ENCODE measurements at places on chromosomes 1 and 21.

DNA sequence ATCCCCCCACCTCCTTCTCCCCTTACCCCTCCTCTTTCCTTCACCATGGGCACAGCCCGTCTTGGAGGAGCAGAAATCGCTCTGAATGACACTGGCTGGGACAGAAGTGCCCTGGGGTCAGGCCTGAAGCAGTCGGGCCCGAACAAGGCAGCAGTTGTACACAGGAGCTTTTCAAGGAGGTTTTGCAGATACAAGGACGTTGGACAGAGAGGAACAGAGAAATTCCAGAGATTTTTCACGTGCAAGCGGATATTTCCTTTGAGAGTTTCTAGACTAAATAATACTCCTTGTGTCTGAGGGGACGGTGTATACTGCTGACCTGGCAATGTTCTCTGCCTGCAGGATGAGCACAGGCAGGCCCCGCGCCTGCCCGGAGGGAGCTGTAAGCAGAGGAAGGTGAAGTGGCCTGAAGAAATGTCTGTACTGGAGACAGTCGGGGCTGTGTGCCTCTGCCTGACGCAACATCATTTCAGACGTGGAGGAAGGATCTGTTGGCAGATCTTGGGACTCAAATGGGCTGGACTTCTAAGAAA lies 95.3 kb upstream of the SLC25A33 start:
- no peak for DNase-seq

DNA sequence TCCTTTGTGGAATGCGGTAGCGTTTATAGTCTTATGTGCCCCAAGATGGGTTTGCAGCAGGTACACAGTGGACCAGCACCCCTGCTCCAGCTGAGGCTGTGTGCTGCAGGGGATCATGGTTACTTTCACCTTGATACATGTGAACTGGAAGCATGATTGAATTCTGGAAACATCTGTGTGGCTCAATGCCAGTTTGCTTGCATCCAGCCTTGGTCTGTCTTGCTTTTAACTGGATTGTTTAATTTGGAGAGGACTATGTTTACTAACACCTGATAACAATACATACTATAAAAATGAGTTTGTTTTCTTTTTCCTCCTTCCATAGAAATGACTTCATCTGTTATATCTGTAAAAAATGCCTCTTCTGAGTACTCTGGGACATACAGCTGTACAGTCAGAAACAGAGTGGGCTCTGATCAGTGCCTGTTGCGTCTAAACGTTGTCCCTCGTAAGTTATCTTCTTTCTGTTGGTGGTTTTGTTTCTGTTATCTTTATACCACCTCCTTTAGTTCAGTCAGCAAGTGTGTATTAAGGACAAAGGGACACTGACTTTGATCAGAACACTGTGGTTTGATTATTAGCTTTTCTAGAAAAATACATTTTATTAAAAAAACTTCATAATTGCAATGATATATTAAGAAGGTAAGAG lies 47.7 kb downstream of the CXADR start:
- no peak for DNase-seq

GRCh38 chr1:117537291-117537920 lies 68.4 kb upstream of the TENT5C start:
- DNase-seq, result no peak

DNA sequence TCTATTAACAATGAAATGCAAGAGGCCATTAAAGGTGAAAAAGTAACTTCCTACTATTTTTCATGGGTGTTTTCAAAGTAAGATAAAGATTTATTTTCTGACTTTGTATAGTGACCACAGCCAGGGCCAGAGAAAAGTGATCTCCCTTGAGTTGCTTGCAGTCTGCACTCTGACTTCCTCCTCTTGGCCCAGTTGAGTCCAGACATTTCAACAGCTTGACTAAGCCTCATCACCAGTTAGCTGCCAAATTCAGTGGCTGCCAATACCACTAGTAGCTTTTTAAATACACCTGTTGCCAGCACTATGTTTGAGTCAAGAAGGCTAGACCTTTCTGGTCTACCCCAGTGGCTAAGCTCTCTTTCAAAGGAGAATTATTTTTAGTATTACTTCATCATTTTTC lies 3.7 kb upstream of the NEK7 start:
- DNase-seq, result no peak

- DNase-seq, result no peak
Observed at GRCh38 chr1:240706150-240706935, 94.4 kb upstream of the GREM2 start.

DNA sequence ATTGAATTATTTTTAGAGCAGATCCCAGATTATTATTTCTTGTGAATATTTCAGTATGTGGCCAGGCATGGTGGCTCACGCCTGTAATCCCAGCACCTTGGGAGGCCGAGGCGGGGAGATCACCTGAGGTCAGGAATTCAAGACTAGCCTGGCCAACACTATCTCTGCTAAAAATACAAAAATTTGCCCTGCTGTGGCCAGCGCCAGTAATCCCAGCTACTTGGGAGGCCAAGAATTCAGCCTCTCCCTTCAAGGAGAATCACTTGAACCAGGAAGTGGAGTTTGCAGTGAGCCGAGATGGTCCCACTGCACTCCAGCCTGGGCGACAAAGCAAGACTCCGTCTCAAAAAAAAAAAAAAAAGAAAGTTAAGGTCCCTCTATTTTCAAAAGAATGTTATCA lies 4.3 kb downstream of the OSBPL9 start:
- DNase-seq, result no peak

- no peak for DNase-seq
Observed at GRCh38 chr1:164886101-164886500, 327.1 kb downstream of the PBX1 start.

DNA sequence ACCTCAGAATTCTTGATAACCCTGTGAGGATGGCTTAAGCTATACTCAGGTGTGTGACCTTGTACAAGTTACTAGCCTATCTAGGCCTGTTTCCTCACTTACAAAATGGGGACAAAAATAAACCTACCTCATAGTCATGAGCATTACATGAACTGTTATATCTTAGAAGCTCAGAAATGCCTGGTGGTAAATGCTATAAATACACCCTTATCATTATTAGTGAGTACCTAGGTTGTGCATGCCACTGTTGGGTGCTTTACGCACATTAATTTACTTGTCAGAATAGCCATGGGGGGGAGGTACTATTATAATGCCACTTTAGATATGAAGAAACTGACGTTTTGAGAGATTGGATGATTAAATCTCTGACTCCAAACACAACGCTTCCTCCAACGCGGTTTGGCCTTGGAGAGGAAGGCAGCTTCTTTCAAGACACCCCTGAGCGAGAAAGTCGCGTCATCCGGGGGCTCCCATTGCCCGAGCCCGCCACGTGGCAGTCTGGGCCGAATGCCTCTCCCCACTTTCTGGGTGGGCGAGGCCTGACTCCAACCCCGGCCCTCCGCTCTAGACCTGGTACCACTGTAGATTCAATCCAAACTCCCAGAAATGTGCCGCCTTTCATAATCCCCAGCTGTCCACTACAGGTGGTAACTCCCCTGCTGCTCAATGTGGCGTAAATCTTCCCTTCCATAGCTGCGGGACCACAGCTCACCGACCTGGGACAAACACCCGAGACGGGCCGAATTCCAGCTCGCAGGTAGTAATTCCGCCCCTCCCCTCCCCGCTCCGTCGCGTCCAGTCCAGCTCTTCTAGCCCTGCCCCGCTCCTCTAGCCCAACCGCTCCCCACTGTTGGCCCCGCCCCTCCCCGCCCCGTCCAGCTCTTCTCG lies 771 bp upstream of the RAD54L start:
- peak; percentile 82 for DNase-seq

- DNase-seq, result peak; percentile 63
Observed at GRCh38 chr1:155124503-155125463, 2.9 kb upstream of the EFNA1 start.

Measured in 8988T (cell line).